ENCODE measurements at places on chromosomes 2 and 18.

- no peak for DNase-seq
Measured at GRCh38 chr2:136905779-136906178, 140.4 kb downstream of the THSD7B start.

DNA sequence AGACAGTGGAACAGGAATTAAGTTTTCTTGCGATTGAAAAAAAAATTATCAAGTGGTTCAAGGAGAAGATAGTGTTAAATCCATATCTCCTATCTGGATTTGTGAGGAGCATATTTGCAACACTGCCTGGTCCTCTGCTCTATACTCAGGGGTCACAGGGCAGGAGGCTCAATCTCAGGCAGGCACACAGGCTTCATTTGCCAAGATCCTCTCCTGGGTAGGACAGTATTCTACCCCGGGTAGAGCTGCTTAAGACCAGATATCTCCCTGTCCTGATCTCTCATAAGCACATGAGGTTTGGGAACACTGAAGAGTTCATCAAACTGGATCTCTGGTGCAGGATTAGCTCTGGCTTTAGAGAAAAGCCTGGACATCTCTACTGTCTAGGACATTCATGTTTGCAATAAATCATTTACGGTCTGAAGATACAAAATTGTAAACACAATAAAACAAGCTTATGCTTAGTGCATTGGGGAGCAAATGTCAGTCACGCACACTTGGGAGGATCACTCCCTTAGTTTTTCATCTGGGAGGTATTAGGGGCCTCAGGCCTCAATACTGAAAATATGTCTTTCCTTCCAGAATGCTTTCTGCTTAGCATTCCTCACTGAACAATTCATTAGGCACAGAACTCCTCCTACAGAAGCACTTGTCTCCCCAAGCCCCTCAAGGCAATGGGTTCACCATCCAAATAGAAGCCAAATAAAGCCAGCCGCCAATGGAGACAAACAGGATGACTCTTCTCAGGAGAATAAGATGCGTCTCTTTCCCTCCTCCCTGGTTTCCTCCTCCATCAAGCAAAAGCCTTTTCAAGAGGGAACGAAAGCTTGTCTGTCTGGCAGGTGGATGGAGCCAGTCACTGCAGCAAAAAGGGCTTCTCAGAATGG, 34.1 kb upstream of the LCLAT1 start:
- DNase-seq = no peak

- no peak for DNase-seq
Measured at GRCh38 chr2:238939521-238940403, 91.9 kb downstream of the TWIST2 start.

GRCh38 chr18:9217743-9218451, 81.3 kb downstream of the ANKRD12 start:
- DNase-seq = no peak

DNA sequence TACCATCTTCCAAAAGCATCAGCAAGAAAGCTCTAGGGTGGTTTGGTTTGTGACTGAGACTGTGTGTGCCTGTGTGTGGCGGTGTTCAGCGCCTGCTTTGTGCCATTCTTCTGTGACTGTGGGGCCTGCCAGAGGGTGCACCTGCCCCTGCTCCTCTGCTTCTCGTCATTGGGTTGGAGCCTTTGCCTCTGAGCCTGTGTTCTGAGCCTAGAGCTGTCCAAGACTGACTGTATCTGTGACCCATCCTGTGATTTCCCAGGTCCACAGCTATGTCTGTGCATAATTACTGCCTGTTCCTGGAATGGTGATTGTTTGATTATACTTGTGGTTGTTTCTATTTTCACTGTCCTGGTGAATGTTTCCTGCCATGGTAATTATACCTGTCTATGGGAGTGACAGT, 57.1 kb upstream of the KLHL29 start:
- no peak for DNase-seq

Measured in CD4-positive, alpha-beta T cell treated with Interleukin-6 at 100 ng/mL for 8 hours (primary cell).